ENCODE measurements at places on chromosomes 3 and 15. TPM values are rescaled to one million over a fixed set of nuclear protein-coding genes. Genes with fewer than 3 reads are reported as not detected.

Gene HIGD2B
- not detected for polyA plus RNA-seq

Gene RHCG
- polyA plus RNA-seq: 3.5 TPM

Gene GPR15
- polyA plus RNA-seq: not detected

Gene QTRT2
- polyA plus RNA-seq: 24.9 TPM

Gene GOLGA6B
- polyA plus RNA-seq: 0.60 TPM

DNA sequence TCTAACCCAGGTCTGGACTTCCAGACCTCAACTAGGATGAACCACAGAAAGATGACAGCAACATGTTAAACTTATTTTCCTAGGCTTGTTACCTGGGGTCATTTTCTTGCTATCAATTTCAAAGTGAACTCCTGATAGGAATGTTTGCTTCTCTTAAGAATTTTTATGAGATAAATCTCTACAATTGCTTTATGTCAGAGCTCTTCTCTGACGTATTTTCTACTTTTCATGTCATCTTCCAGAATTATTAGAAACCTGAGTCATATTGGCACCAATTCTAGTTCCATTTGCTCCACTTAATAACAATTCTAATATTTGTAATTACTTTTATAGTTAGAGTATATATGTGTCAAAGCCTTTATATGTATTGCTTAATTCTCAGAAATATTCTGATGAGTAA is 2.1 kb upstream of the IGSF10 start:
- DNase-seq: no peak

DNA sequence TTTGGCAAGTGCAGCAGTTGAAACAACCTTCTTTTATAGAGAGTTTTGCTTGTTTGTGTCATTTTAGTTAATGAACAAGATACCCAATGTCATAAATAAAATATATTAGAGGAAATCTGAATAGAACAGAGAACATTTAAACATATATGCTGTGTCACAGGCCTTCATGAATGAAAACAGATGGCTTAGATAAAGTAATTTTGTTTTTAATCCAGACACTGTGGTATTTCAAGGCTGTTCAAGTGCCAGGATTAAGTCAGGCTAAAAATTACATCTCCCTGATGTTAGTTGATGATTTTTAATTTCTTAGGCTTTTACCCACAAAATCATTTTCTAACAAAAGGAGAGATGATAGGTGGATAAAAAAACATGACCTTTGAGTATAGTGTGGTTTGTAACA is 4.9 kb upstream of the ACKR4 start:
- DNase-seq: no peak

GRCh38 chr15:81270781-81271491 is 53.0 kb downstream of the STARD5 start:
- no peak for DNase-seq

- DNase-seq: no peak
These were observed 50.9 kb upstream of the MAP3K13 start for GRCh38 chr3:185311991-185312390.

DNA sequence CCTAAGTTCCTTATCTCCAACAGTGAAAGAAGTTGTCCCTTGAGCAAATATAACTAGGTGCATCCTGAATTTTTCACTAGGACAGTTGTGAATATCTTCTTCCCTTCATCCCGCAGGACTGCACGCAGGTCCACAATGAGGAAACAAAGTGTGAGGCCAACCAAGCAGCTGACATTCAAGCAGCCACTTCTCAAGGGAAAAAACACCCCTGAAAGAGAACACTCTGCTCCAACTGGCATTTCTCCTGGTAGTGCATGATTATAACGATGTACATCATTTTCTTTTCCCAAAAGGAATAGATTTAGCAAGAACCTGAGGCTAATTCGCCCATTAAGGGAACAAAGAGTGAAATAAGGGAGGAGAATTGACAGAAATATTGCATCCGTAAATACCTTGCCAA is 74.5 kb downstream of the ANXA2 start:
- no peak for DNase-seq

DNA sequence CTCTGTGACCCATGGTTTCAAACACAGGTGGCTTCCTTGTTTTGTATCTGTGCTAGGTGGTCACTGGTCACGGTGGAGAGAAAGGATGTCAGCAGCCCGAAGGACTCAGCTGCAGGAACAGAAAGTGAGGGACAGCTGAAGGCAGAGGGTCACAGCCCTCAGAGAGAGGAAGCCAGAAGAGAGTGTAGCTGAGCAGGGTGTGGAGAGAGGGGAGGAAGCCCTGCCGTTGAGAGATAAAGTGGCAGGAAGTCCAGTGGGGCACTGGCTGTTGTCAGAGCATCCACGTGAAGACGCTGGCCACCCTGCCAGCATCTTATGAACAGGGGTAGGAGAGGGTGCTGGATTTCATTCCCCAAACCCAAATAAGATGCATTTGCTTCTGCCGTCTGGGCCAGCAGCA is 36.9 kb downstream of the LIMD1 start:
- DNase-seq: no peak

GRCh38 chr15:57355259-57355658 is 21.0 kb upstream of the CGNL1 start:
- no peak for DNase-seq
